ENCODE measurements at places on chromosomes 13 and 19.

DNA sequence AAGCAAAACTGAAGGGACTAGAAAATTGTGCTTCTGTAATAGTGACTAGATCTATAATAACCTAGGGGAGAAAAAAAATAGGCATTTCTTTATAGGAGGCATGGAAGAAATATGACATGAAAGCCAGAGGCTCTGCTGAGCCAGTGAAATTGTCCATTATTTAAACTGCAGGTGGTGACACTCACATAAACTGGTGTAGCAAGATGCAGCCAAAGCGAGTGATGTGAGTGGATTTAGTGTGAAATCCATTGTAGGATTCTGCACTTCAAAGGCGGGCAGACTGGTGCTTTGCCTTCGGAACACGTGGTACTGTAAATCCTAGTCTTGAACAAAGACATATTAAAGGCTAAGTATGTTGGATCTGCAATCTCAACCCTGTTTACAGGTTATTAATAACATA is 361.9 kb downstream of the TBC1D4 start:
- DNase-seq: no peak

DNA sequence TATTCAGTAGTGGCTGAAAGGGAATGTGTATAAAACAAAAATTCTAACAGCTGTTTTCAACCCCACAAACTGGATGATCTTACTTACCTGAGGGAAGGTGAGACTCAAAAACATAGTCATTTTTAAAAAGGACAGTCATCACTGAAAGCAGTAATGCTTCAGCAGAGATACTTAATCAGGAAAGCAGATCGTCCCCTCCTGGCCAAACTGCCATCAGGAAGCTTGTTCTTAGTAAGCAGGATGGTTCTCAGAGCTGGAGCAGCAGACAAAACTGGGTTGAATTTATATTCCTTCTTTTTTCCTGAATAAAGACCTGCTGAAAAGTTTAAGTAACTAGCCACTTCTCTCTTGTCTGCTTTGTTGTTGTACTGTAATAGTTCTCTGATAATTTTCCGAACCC is 1156.5 kb downstream of the OLFM4 start:
- DNase-seq: no peak

GRCh38 chr13:27006519-27007161 is 165.0 kb downstream of the USP12 start:
- no peak for DNase-seq

DNA sequence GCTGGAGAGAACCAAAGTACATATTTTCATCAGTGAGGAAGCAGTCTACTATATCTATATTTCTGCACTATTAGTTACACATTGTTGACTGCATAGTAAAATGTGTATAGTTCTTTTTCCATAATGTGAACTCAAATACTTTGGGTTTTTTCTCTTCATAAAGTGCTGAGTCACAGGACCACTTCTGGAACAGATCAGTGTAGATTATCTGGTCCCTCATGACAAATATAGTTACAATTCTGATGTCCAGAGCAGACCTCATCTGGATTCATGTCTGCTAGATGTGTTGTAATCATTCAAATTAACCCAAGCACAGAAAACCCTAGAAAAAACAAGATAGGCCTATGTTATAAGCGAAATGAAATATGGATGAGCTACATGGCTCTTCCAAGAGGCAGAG is 171.4 kb downstream of the SUCLA2 start:
- DNase-seq: no peak

GRCh38 chr13:104098421-104098820 is 1032.2 kb upstream of the SLC10A2 start:
- no peak for DNase-seq

DNA sequence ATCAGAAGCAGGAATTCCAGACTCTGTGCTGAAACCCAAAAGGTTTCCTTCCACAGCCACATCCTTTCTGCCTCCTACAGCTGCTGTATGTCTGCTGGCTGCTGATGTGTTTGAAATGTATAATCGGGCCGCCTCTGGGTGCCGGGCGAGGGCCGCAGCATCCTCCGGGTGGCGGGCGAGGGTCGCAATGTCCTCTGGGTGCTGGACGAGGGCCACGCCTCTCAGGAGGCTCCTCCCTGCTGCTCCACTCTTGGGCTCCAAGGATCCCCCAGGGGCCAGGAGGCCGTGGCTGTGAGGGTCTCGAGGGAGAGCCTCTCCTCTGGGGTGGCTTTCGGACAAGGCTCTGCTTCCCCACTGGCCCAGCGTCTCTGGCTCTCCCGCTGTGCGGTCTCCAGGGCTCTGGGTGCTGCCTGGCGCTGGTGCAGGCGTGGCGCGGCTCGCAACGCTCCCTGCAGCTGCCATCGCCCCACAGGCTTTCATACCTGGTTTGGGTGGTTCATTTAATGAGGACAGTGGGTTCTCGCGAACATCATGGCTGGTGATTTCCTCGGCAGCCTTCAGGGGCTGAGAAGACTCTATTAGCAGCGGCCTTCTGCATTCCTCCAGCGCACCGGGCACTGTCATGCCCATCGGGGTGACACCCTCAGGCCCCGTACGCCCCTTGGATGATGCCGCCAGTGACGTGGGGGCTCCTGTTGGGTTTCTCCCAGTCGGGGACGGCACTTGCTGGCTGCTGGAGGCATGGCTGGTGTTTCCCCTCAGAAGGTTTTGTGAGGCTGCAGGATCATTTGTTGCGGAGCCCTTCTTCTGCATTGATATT is 41.8 kb upstream of the GRTP1 start:
- DNase-seq: no peak

GRCh38 chr19:17834350-17835181 is 13.2 kb downstream of the JAK3 start:
- no peak for DNase-seq

DNA sequence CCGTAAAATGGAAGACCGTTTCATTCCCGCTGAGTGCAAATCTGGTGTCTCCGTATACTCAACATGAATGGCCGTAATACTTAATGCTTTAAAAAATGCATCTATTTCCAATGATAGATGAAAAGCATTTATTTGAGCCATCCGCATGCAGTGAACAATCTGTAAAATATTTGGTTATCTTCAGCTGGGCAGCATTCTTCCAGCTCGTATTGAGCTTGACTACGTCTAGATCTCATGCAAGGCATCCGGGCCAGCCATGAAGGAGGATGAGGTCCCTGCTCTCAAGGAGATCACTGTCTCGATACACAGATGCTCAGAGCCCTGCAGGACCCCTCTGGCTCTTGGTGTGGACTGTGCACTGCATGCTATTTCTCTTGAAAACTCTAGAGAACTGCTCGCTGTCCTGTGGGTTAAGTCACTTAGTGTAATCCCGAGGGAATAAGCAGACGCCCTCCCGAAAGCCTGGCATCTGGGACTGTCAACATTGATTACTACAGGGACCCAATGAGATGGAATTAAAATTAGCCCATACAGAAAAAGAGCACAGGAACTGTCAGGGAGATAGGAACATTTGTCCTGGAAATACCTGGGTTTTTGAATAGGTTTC is 112.4 kb upstream of the RNF113B start:
- DNase-seq: no peak

GRCh38 chr19:32708457-32708856 is 11.1 kb upstream of the TDRD12 start:
- no peak for DNase-seq

GRCh38 chr19:1450735-1451731 is 1.1 kb downstream of the APC2 start:
- no peak for DNase-seq

GRCh38 chr13:110600261-110600819 is 15.0 kb upstream of the NAXD start:
- no peak for DNase-seq

DNA sequence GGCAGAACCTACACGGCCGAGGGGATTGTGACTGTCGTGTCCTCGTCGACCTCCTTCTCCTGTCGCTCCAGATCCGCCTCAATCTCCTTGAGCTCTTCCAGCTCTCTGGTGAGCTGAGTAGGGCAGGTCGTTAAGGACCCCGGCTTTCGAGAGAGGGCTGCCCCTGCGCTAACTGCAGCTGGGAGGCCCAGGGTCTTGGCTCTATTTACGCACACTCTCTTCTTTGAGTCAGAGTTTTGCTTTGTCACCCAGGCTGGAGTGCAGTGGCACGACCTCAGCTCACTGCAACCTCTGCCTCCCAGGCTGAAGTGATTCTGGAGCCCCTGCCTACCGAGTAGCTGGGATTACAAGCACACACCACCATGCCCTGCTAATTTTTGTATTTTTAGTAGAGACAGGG is 7.6 kb downstream of the SPC24 start:
- no peak for DNase-seq

- no peak for DNase-seq
Observed at GRCh38 chr13:49608651-49609331, 19.5 kb upstream of the ARL11 start.

DNA sequence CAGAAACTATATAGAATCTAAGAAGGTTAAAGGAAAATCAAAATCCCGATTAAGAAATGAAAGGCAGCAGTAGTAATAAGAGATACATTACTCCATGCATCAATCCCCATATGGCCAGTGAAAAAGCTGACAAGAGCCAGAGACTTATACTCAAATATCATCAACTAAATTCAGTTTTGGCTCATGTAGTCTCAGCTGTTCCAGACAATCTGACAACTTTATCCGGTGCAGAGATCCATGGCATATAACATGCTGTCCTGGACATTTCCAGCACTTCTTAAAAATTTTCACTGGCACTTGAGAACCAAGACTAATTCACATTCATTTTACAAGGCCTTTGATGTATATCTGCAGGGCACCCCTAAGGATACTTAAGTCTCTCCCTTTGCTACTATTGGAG is 255.7 kb upstream of the KLHL1 start:
- no peak for DNase-seq

DNA sequence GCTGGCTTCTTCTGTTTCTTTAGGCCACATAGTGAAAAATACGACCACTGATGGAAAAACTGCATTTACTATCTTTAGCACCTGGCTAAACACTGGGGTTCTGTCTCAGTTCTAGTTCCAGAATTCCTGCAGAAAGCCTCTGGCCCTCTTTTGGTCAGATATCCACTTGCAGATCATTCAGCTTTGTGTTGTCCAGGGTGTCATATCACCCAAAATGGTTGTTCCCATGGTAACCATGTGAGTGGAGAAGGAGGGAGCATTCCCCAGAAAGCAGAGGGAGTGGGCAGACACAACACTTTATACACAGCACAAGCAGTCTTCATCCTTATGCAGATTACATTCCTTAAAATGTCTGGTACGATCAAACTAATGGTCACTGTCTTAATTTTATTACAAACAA is 73.5 kb downstream of the CAB39L start:
- DNase-seq: no peak

GRCh38 chr19:4059891-4060620 is 6.6 kb downstream of the ZBTB7A start:
- DNase-seq: no peak

DNA sequence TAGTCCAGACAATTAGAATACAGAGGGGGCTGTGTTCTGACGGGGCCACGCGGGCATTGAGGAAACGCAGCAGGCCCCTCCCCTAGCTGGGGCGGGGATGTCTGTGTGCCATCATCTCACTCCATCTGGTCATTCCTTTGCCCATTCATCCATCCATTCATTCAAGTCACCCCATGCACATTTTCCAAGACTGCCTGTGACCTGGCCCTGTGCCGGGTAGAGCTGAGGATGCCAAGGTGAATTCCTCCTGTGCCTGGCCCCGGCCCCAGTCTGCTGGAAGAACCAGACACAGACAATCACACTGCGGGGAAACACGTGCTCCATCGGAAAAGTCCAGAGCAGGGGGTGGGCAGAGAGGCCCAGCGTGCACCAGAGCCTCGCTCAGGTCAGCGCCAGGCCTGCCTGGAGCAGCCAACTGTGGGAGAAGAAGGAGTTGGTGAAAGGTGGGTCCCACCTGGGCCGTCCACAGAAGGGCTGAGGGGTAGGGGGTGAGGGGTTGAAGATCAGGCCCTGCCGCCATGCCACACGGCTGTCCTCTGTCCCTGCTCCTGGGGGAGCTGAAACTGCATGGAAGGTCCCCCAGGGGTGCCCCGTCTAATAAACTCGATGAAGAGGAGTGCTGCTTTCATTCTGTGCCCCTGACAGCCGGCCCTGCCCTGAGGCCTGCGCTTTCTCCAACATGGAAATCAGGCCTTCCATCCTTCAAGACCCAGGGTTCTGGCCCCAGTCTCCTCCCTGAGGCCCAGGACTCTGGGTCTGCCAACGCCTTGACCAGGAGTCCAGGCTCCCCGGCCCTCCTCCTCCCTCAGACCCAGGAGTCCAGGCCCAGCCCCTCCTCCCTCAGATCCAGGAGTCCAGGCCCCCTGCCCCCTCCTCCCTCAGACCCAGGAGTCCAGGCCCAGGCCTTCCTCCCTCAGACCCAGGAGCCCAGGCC is 1.6 kb upstream of the CACNG6 start:
- no peak for DNase-seq

GRCh38 chr13:91362908-91363307 is 15.4 kb downstream of the MIR17HG start:
- DNase-seq: no peak

- no peak for DNase-seq
Observed at GRCh38 chr13:23007426-23007825, 173.4 kb upstream of the SGCG start.

DNA sequence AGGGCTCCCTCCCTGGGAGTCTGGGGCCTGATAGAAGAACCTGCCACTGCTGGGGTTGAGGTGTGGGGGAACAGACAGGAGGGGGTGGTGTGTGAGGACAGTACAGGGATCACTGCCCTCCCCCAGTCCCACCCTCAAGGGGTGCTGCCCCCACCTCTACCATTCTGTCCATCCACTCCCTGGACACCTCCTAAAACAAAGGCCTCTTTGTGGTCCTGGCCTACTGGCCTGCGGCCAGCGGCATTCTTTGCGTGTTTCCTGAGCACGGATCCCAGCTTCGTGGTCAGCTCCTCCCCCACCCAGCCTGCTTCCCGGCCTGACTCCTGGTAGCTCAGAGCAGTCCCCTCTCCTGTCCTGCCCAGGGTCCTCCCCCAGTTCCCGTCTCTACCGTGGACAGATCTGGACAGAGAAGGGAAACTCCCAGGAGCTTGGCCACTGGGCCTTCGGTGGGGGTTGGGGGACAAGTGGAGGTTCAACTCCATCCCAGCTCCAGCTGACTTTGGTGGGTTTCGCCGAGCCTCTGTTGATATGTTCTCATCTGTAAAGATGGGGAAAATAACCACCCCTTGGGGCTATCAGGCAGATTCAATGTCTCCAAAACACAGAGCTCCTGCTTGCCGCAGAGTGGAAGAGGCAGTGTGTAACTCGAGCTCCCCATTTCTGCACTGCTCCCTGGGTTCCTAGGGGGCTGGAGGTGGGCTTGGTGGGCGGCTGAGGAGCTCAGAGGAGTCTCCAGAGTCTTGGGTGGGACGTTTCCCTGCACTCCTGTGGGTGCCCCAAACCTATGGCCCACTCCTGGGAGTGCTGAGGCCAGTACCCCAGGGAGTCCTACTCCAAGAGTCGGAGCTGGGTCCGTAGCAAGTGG is 48.7 kb downstream of the LYL1 start:
- DNase-seq: no peak

DNA sequence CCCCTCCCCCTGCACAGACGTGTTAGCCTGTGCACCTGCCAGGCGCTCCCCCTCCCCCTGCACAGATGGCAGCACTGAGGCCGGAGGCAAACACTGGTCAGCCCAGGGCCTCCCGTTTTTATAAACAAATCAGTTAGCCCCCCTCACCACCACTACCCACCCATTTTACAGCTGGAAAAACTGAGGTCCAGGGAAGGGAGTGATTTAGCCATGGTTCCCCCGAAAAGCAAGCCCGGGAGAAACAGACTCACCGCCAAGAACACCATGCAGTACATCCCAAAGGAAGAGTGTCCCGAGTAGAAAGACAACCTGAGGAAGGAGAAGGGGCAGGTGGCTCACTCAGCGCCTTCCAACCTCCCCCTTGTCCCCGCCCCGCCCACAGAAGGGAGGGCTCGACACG is 8.7 kb downstream of the PLPP2 start:
- no peak for DNase-seq

GRCh38 chr13:34611671-34612070 is 330.4 kb upstream of the NBEA start:
- no peak for DNase-seq
